ENCODE measurements at places on chromosomes 7 and 10.

GRCh38 chr10:61832866-61833481, 68.5 kb upstream of the ARID5B start:
- no peak for DNase-seq

DNA sequence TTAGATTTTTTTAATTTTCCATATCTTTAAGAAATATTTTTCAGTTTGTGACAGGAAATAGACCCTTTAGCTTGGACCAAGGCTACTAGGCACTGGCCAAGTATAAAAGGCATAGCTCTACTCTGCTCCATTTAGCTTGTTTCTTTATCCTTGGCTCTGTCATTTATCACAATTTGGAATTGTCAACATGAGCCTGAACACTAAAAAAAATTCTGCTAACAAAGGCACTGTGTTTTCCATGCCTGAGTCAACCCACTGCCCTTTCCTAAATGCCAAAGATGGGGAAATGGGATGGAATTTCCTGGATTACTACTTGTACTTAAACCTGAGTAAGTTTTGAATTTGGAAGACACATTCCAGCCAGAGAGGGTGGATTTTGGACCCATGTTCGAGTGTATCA, 128.4 kb downstream of the NSUN6 start:
- DNase-seq: no peak

GRCh38 chr10:6346631-6347030, 143.9 kb downstream of the PFKFB3 start:
- no peak for DNase-seq

- no peak for DNase-seq
Measured at GRCh38 chr10:50805981-50806622, 66.4 kb downstream of the ASAH2B start.

DNA sequence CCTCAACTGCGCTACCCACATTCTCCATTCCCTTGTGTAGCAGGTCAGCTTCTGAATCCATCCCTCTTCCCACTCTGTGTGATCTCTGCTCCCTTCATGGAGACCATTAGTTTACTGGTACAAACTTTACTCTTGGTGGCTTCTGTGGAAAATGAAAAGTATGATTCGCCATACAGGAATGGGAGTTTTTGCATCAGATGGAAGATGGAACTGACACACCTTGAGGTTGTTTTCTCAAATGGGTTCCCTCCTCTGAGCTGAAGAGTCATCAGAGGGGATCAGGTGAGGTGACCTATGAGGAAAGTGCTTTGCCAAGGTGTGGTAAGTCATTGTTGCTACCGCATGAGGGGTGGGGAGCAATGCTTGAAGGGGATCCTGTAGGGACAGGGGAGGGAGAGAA, 266.8 kb downstream of the INHBA start:
- no peak for DNase-seq

DNA sequence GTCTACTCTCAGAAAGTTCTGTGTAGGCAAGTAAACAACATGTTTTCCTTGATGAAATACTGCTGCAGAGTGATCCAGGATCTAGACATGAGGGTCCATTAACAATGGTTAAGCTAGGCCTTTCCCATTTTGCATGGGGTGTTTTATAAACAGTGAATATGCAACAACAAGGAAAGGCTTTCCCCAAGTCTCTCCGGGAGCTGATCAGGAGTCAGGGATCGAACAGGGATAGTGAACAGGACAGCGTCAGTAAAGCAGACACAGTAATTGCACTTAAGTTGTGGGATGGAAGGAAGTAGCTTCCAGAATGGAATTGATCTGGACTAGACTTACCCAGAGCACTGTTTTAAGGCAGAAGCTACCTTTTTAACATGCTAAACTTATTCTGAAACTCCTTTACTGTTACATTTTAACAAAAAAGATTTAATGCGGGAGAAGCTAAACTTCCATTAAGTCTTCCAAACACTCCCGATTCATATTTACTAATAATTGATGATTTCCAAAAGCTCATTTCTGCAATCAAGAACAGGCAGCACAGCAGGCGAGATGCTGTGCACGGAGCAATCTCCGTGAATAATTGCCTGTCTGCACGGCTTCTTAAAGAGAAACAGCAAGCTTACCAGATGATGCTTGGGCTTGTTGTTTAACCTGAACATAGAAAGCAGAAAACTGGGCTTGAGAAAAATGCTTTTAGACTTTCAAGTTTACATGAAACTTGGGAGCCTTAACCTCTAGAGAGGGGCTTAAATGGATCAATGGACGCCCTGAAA, 50.3 kb upstream of the DOCK1 start:
- no peak for DNase-seq

GRCh38 chr10:124279298-124279697, 139.4 kb downstream of the OAT start:
- DNase-seq: no peak

- DNase-seq: no peak
Measured at GRCh38 chr10:27783660-27784059, 38.0 kb upstream of the MKX start.
